ENCODE measurements at places on chromosomes 1 and 21.

- peak; percentile 84 for DNase-seq
These were observed 61.8 kb downstream of the ITPKB start for GRCh38 chr1:226677027-226678020.

- DNase-seq = no peak
These were observed 254.5 kb downstream of the RRAGC start for GRCh38 chr1:38605063-38605462.

DNA sequence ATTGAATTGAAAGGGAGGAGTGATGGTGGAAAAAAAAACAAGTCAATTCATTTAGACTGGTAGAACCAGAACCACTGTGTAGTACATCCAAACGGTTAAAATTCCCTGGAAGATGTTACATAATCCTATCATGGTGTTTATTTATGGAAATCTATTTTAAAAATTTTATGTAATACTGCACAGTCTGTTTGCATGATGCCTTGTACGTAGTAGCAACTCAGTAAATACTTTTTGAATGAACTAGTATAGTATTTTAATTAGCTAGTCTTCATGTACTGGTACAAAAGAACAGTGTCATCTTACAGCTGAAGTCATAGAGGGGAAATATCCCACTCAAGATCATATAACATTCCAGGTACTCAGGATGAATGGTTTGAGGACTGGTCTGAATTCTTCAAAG is 27.0 kb upstream of the IER5 start:
- no peak for DNase-seq

GRCh38 chr1:14543191-14543840 is 55.2 kb upstream of the KAZN start:
- DNase-seq = no peak
